Stimulated activated CD8-positive, alpha-beta memory T cell treated with anti-CD3 and anti-CD28 coated beads, Interleukin-4, amount 100 ng/mL, for 4 hours (primary cell): ENCODE measurements at places on chromosomes 16 and 17.

DNA sequence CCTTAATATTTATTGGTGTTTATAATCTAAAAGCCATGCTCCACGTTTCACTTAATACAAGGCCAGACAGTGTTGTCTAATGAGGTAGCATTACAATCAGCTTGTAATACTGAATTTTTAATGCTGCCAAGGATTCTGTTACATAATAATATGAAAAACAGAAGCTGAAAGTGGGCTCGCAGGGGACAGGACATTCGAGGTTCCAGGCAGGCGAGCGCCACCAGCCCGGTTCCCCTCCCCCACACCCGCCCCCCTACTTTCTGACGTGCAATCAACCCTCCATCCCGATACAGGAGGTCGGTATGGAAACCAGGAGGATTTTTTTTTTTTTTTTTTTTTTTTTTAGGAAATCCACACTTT lies 6.2 kb upstream of the ZFHX3 start:
- no peak for DNase-seq

DNA sequence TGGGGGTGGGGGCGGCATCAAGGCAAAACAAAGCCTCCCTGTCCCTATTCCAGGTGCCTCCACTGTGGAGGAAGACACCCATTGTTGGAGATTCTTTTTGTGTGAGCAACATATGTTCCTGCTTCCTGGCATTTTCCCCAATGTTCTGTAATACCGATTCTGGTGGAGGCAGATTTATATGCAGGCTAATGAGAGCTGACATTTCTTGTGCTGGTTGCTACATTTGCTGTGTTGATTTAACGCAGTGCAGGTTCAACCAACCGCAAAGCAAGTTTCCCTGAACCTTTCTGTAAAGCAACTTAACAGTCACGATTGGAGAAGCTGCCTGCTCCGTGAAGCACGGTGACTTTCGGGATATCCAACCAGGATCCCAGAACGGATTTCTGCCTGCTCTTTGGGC lies 260.5 kb downstream of the CBLN1 start:
- no peak for DNase-seq

GRCh38 chr16:57842601-57843000 lies 40.3 kb upstream of the KIFC3 start:
- DNase-seq, result no peak

- DNase-seq, result no peak
Observed at GRCh38 chr16:25916037-25916436, 224.3 kb downstream of the HS3ST4 start.

GRCh38 chr16:49194537-49195236 lies 87.0 kb downstream of the CBLN1 start:
- DNase-seq, result no peak

- DNase-seq, result no peak
Observed at GRCh38 chr17:7281953-7282751, 634 bp downstream of the SLC2A4 start.

DNA sequence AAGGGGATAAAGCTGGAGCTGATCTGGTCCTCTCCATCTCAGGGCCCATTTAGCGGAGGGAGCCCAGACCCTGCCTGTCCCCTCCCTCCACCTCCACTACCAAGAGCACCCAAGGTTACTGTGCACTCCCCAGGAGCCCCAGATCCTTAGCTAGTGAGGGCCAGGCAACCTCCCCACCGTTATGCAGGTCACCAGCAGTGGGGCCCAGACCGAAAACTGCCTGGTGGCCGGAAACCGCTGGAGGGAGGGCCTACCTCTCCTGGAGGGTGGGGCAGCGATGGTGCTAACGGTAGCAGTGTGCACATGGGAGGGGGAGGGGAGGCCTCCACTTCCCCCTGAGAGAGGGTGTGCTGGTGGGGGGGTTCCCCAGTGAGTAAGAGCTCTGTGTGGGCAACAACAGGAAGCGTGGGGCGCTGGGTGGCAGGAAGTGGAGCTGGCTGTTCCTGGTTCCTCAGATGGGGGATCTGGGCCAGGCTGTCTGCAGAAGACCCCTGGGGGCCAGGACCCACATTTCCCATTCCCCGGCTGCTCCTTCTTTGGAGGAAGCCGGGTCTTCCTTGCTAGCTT lies 4.4 kb downstream of the FMNL1 start:
- DNase-seq, result peak; percentile 96

GRCh38 chr16:82655072-82655714 lies 28.4 kb downstream of the CDH13 start:
- DNase-seq, result peak; percentile 25

GRCh38 chr17:42784409-42784808 lies 4.0 kb downstream of the WNK4 start:
- no peak for DNase-seq

DNA sequence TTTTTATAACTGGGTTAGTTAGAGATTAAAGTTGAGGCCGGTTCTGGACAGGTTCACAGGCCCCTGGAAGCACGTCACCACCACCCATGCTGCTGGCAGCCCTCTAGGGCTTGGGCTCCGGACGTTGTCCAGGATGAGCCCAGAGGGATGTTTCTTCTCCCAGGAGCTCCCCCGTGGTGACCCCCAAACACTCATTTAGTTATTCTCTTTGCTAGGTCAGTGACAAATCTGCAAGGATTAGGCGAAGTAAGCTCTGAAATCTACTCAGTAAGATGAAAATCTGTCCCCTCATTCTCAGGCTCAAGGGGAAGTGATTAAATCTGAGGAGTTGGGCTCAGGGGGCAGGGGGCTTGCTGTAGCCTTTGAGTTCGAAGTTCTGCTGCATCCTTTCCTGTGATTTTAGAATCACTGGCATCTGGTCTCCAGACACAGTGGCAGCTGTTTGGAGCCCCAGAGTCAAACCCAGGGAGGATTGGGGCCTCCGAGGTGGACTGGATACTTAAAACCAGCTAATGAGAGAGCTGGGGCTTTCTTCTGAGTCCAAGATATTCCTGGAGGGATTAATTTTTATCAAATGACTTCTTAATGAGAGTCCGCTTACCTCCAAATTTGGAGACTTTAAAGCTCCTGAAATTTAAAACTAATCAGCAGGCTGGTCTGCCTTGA lies 49.2 kb upstream of the HS3ST2 start:
- no peak for DNase-seq

DNA sequence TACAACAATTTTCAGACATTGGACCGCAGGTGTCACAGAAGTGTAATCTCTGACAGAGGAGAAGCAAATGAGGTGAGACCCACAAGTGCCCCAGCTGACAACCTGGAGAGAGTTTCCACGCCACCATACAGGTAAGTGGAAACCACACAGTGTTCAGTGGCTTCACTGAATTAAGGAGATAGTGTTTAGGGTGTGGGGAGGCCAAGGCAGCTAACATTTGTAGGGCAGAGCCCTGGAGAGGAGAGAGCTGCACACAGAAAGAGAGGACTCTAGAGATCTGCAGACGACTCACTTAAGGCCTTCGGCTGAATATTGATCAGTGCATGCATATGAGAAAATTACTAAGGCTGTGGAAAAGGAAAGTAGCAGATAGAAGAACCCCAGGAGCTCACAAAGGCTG lies 228.9 kb upstream of the TNRC6C start:
- no peak for DNase-seq

- DNase-seq, result no peak
Observed at GRCh38 chr17:43018932-43019331, 3.3 kb downstream of the VAT1 start.

DNA sequence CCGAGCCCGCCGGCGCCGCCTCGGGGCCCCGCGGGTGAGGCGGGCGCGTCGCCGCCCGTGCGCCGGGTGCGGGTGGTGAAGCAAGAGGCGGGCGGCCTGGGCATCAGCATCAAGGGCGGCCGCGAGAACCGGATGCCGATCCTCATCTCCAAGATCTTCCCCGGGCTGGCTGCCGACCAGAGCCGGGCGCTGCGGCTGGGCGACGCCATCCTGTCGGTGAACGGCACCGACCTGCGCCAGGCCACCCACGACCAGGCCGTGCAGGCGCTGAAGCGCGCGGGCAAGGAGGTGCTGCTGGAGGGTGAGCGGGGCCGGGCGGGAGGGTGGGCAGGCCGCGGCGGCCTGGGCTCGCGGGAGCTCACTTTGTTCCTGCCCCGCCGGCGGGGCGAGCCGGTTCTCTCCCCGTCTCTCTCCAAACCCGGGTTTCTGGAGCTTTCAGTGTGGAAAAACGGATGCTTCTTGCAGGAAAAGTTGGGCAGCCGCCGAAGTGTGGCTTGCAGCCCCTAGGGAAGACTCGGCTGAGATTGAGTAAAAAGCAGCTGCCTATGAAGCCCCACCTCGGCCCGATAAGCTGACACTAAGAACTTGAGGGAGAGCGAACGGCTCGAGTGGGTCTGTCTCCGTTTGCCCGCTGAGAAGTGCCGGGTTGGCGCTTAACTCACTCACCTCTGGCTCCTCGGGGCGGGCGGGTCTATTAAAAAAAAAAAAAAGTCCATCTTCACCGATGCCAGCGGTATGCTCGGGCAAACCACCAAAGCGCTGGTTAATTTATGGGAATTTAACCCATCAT lies 677 bp downstream of the SNTB2 start:
- no peak for DNase-seq

- no peak for DNase-seq
Observed at GRCh38 chr17:58529275-58529674, 14.8 kb upstream of the MTMR4 start.

GRCh38 chr17:27466376-27466742 lies 10.1 kb downstream of the KSR1 start:
- no peak for DNase-seq

GRCh38 chr16:57157533-57157932 lies 28.3 kb downstream of the PSME3IP1 start:
- no peak for DNase-seq

GRCh38 chr16:73015612-73016487 lies 32.1 kb downstream of the ZFHX3 start:
- DNase-seq, result no peak

DNA sequence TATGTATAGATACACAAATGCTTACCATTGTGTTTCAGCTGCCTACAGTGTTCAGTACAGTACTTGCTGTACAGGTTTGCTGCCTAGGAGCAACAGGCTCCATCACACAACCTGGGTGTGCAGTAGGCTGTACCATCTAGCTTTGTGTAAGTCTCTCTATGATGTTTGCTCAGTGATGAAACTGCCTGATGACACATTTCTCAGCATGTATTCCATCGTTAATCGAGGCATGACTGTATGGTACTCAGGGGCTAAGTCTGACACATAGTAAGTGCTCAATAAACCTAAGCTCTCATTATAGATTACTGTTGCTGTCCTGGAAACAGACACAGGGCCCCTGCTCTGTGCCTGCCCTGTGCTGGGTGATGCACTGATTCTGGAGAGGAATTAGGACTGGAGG lies 18.1 kb downstream of the KCNJ12 start:
- DNase-seq, result no peak
